ENCODE measurements at places on chromosomes 1 and 21. TPM values are rescaled to one million over a fixed set of nuclear protein-coding genes. Genes with fewer than 3 reads are reported as not detected.

- no peak overlapping the region for H3K27ac ChIP-seq
- peaks cover 26% of the 10 kb centered on the region for H3K4me1 ChIP-seq
- peak; percentile 63 for DNase-seq
- no peak overlapping the region for H3K4me3 ChIP-seq
These were observed 64.9 kb downstream of the TOR1AIP2 start for GRCh38 chr1:179812501-179813292.

GRCh38 chr1:67390041-67390887 is 39.9 kb downstream of the SERBP1 start:
- H3K36me3 ChIP-seq, result peaks cover 3% of the 10 kb centered on the region
- no peaks in the 10 kb centered on the region for H3K27me3 ChIP-seq
- no peak for DNase-seq
- no peak overlapping the region for H3K27ac ChIP-seq
- H3K4me1 ChIP-seq, result no peaks in the 10 kb centered on the region
- H3K4me3 ChIP-seq, result no peak overlapping the region

DNA sequence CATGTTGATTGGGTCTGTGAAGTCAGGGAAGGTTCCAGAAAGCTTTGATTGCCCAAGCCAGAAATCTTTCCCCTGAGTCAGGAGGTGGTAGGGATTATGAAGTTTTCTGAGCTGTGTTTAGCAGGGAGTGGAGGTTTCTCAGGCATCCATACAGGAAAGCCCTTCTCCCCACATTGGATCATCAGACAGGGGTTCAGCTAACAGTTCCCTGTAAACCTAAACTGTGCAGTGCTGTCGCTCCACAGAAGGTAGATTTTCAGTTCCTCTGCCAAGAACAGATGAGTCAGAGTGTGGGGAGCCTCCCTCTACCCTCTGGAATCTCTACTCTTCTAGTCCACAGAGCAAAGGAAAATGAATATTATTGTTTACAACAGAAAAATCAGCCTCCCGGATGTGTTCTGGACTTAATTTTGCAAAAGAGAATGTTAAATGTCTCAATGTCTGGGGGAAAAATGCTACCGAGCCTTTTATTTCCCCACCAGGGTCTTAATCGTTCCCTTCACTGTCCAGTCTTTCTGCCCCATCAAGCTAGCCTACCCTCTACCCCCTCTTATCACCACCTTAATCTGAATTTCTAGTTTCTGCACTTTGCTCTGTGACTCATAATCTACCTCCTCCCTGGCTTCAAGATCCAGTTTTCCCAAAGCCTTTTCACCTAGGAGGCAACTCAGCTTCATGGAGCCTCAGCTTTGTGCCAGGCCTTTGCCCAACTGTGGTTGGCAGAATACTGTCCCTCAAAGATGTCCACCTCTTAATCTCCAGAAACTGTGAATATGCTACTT is 355.6 kb downstream of the PRDM2 start:
- no peak overlapping the region for H3K4me3 ChIP-seq
- no peaks in the 10 kb centered on the region for H3K36me3 ChIP-seq
- H3K4me1 ChIP-seq, result no peaks in the 10 kb centered on the region
- DNase-seq, result no peak
- H3K27ac ChIP-seq, result no peak overlapping the region
- H3K27me3 ChIP-seq, result no peaks in the 10 kb centered on the region

DNA sequence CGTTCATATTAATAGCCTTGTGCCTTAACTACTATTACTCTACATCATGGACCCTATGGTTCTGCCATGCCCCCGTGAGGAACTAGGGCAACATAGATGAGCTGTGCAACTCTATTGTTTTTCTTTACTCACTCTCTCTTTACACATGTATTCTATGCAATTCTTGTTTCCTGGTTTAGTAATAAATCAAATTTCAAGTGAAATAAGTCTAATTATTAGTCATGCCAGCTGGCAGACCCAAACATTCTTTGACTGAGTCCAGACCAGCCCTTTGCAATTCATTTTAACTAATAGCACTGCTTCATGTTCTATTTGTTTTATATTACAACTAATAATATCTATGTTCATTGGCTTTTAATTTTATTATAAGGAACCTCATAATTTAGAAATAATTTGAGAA is 789.3 kb upstream of the ADAMTS5 start:
- no peaks in the 10 kb centered on the region for H3K27me3 ChIP-seq
- no peaks in the 10 kb centered on the region for H3K4me1 ChIP-seq
- DNase-seq, result no peak
- H3K4me3 ChIP-seq, result no peak overlapping the region

DNA sequence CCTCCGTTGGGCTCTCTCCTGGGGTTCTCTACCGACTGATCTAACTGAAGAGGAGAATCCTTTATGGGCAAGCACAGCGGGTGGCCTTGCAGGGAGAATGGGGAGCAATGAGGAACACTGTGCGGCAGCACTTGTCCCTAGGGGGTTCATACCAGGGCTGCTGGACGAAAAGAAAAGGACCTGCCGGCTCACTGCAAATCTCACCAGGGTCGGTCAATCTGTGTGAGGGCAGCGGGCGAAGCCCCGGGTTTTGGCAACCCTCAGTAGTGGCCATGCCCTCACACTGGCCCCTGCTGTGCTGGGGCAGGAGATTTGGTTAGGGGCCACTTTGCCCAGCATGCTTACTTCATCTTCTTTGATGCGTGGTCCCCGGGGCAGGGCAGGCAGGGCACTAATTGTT is 5.9 kb downstream of the LHX9 start:
- H3K27me3 ChIP-seq, result peaks cover 38% of the 10 kb centered on the region
- no peak overlapping the region for H3K4me3 ChIP-seq
- H3K36me3 ChIP-seq, result no peaks in the 10 kb centered on the region
- DNase-seq, result no peak
- no peak overlapping the region for H3K27ac ChIP-seq

- no peaks in the 10 kb centered on the region for H3K4me1 ChIP-seq
- no peaks in the 10 kb centered on the region for H3K27me3 ChIP-seq
- no peak for DNase-seq
- H3K4me3 ChIP-seq, result no peak overlapping the region
These were observed 18.2 kb upstream of the MSTO1 start for GRCh38 chr1:155591770-155592169.

The SLAMF7 gene
- 28.9 TPM for total RNA-seq

Measured in spleen (tissue), 13 donors.